IPS-NIHi11 (cell line): ENCODE measurements at places on chromosomes 6 and 20.

DNA sequence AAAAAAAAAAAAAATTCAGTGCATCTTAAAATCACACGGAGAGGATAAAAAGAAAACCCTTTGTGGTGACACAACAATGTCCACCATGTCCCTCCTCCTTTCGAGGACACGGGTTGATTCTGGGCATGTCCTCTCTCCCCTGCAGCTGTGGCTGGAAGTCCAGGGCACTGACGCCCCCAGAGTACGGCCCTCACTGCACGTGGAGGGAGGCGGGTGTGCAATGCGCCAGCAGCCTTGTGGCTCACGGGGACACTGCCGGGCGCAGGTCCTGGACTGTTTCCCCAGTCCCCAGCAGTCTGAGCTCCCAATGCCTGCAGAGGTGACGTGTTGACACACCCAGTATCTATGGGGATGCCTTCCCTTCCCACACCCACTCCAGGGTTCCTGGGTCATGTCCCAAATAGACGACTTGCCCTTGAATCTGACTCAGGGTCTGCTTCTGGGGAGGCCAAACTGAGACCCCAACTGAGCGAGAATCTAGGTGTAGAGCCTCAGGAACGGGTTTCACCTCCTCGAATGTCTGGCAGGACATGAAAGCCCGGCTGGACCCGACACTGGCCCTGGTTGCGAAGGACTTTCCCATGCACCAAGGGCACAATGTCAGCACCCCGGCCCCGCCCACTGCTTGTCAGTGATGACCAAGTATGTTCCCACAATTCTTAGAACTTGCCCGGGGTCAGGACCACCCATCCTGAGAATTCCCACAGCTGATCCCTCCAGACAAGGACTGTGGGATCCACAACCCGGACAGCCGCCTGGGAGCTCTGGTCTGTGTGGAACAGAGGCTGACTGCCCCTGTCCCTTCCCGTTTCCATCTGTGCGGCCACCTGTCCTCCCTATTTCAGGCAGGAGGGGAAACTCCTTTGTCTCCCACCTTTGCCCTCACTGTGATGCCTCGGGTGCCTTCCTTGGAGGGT, 425.1 kb upstream of the SULF2 start:
- DNase-seq: no peak

DNA sequence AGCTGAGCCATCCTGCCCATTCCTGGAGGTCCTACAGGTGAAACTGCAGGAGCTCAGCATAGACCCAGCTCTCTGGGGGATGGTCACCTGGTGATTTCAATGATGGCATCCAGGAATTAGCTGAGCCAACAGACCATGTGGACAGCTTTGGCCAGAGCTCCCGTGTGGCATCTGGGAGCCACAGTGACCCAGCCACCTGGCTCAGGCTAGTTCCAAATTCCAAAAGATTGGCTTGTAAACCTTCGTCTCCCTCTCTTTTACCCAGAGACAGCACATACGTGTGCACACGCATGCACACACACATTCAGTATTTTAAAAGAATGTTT, 44.0 kb downstream of the SIRPA start:
- DNase-seq: no peak

GRCh38 chr6:6712449-6713403, 124.2 kb downstream of the LY86 start:
- peak; percentile 24 for DNase-seq

GRCh38 chr6:90584636-90585255, 2.1 kb downstream of the MAP3K7 start:
- no peak for DNase-seq

DNA sequence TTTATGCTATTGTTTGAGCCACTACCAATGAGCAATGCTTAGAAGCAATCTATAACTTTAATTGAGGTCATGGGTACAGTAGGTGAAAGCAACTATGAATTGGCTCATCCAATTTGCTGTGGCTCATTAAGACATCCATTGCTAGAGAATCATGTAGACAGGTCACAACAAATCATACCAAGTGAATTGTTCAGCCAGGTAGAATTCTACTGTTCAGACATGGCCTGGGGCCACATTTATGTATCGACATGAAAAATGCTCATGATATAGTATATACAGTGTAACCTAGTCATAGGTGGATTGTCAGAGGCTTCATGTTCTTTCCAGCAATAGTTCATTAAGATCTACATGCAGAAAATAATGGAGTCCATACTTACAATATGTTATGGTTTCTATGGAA, 633.7 kb upstream of the EYS start:
- no peak for DNase-seq

DNA sequence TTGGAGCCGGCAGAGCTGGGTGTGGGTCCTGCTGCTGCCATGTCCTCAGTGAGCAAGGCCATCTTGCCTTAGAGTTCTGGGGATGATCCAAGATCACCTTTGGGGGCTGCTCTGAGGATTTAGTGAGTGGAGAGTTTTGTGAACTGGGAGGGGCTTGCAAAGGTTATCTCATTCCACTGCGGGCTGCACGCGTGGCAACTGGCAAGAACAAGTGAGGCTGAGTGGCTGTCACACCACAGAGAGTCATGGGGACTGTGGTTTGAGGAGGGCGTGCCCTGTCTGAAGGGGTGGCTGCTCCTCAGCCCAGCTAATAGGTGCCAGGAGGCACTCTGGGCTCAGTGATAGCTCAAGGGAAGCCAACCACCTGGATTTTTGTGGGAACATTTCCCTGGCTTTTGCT, 37.6 kb downstream of the TTLL9 start:
- no peak for DNase-seq

GRCh38 chr6:87808005-87808757, 106.1 kb upstream of the AKIRIN2 start:
- no peak for DNase-seq
